ENCODE measurements at places on chromosomes 4 and X.

- H3K27ac ChIP-seq, result no peak overlapping the region
- no peaks in the 10 kb centered on the region for H3K36me3 ChIP-seq
- DNase-seq, result no peak
- no peak overlapping the region for H3K4me3 ChIP-seq
Observed at GRCh38 chr4:52372747-52373146, 286.4 kb downstream of the USP46 start.

DNA sequence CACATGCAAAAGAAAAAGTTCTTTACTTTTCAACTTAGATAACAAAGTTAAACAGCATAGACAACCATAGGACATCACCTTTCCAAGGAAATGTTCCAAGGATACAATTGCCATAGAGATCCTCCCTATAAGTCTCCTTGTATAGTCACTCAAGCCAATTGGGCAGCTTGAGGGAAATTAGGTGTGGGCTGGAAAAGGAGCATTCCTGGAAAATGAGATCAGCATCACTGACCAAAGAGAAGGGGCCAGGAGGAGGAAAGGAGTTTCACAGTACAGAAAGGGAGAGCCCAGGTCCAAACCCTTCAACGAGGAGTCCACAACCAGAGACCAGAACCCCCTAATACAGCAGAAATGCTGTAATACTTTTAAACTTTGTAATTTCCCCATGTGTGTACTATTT lies 91.5 kb upstream of the PPARGC1A start:
- no peaks in the 10 kb centered on the region for H3K36me3 ChIP-seq
- no peaks in the 10 kb centered on the region for H3K4me1 ChIP-seq
- H3K27ac ChIP-seq, result no peak overlapping the region

DNA sequence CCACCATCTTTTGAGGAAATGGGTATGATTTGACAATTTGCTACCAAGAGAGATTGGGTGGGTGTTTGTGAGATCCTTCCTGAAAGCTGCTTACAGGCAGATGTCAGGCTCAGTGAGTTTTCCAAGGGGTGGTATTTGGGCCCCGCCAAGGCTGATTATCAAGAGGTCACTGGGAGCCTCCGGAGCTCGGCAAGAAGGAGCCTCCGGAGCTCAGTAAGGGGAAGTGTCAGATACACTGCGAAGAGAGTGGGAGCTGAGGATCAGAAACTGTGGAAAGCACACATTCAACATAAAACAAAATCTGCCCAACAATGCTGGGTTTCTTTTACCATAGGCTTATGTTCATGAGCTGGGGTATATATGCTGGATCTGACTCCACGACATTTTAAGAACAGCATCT lies 714 bp downstream of the RTL3 start:
- H3K27ac ChIP-seq, result no peak overlapping the region
- DNase-seq, result no peak
- H3K4me1 ChIP-seq, result no peaks in the 10 kb centered on the region
- no peaks in the 10 kb centered on the region for H3K27me3 ChIP-seq

DNA sequence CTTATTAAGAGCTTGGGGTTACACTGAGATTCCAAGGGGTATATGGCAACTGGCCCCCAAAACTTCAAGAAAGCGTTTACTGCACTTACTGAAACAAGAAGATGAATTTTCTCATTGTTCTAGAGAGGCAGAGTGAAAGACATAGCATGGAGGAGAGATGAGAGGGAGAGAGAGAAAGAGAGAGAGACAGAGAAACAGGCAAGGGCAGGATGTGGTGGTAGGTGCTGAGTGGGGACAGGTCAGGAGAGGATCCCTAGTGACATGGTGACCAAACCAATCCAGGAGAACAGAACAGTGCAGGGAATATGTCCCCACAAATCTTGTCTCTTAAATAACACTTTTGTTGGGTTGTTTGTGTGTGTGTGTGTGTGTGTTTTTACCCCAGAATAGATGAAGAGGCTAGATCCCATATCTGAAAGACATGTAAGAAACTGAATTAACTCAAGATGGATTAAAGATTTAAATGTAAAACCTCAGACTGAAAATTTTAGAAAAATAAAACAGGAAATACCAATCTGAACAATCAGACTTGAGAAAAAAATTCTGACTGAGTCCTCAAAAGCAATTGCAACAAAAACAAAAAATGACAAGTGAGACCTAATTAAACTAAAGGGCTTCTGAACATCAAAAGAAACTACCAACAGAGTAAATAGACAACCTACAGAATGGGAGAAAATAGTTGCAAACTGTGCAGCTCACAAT lies 202.2 kb downstream of the QDPR start:
- H3K27ac ChIP-seq, result no peak overlapping the region
- H3K27me3 ChIP-seq, result no peaks in the 10 kb centered on the region
- H3K36me3 ChIP-seq, result no peaks in the 10 kb centered on the region
- peaks cover 11% of the 10 kb centered on the region for H3K4me1 ChIP-seq
- no peak for DNase-seq

- H3K27me3 ChIP-seq, result no peaks in the 10 kb centered on the region
- no peaks in the 10 kb centered on the region for H3K4me1 ChIP-seq
- no peak within 1 kb of the TSS for H3K27ac ChIP-seq
- H3K36me3 ChIP-seq, result no peaks in the 10 kb centered on the region
- no peak for DNase-seq
Observed at GRCh38 chrX:153401133-153401764, at the start of gene PNMA6E. TSS of gene PNMA6E (minus strand) at chrX:153401350. CDS start at chrX:153398849, 2,501 bp downstream.

DNA sequence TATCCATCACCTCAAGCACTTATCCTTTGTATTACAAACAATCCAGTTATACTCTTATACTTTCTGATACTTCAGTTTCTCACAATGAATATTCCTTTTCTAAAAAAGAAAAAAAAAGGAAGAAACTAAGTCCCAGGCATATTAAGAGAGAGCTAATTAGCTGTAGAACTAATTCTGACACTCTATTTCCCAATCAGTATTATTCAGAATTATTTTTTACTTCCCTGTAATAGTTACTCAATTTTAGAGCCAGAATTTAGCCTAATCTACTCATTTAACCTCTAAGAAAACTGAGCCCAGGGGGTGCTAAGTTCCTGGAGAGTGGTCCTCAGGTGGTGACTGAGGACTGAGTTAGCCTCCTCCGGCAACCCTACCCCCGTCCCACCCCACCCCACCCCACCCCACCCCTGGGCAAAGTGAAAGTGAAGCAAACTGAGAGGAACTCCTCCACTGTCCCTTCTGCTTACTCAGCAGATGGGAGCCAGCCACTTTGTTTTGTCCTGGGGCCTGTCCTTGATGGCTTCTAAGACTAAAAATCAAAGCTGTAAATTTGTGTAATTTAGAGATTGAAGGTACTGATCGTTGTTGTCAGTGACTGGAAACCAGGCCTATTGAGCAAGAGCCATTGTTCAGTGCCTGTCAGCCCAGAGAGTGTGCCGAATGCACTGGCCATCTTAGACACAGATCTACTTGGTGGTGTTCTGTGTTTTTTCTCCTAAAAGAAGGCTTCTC lies 162.1 kb downstream of the CBR4 start:
- peak overlapping the region; percentile 94 for H3K27ac ChIP-seq
- peak overlapping the region; percentile 49 for H3K4me3 ChIP-seq
- H3K36me3 ChIP-seq, result peaks cover 1% of the 10 kb centered on the region
- DNase-seq, result no peak

- DNase-seq, result no peak
- no peak overlapping the region for H3K27ac ChIP-seq
- no peaks in the 10 kb centered on the region for H3K27me3 ChIP-seq
- H3K4me3 ChIP-seq, result no peak overlapping the region
- H3K36me3 ChIP-seq, result no peaks in the 10 kb centered on the region
Observed at GRCh38 chr4:26051240-26051639, 137.2 kb downstream of the SMIM20 start.

GRCh38 chr4:101418055-101418454 lies 70.7 kb upstream of the PPP3CA start:
- DNase-seq, result no peak
- no peak overlapping the region for H3K27ac ChIP-seq
- H3K36me3 ChIP-seq, result no peaks in the 10 kb centered on the region
- H3K4me3 ChIP-seq, result no peak overlapping the region

DNA sequence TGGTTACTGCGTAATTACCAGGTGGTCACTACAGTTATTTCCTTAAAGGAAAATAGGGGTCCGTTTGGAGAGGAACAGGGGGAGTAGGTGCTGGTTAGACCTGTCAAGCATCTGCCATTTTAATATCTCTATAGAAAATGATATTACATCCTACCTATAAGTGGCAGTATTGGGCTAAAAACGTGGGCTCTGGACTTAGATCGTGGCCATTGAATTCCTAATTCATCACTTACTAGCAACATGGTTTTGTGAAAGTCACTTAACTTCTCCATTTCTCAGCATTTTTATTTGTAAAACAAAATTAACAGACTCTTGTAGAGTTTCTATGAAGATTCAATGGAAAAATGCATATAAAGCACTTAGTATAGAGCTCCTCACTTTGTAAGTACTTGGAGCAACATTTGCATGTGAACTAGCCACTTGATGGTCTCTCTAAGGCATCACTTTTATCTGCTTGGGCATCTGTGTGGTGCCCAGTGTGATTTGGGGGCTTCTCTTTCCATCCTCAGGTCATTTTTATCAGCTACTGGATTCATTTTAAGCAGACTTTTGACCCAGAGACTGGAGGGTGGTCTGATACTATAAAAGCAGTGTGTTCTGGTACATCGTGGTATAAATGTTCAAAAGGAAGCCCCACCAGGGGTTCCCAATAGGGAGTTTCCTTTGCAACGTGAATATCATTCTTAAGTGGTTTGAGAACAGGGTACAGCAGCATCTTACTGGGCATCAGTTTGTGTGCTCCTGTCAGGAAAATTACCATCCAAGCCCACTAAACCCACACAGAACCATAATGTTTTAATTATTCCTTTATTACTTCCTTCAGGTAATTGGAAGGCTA lies 42.7 kb upstream of the RASSF6 start:
- no peak overlapping the region for H3K4me3 ChIP-seq
- no peak for DNase-seq
- H3K27ac ChIP-seq, result no peak overlapping the region
- H3K4me1 ChIP-seq, result no peaks in the 10 kb centered on the region
- H3K36me3 ChIP-seq, result no peaks in the 10 kb centered on the region
- no peaks in the 10 kb centered on the region for H3K27me3 ChIP-seq

GRCh38 chr4:72954811-72955210 lies 114.7 kb downstream of the COX18 start:
- no peaks in the 10 kb centered on the region for H3K27me3 ChIP-seq
- no peak overlapping the region for H3K27ac ChIP-seq
- H3K4me1 ChIP-seq, result peaks cover 10% of the 10 kb centered on the region
- no peaks in the 10 kb centered on the region for H3K36me3 ChIP-seq

GRCh38 chr4:85734424-85734831 lies 259.5 kb downstream of the ARHGAP24 start:
- H3K27me3 ChIP-seq, result no peaks in the 10 kb centered on the region
- H3K36me3 ChIP-seq, result no peaks in the 10 kb centered on the region

- peaks cover 19% of the 10 kb centered on the region for H3K4me1 ChIP-seq
- H3K4me3 ChIP-seq, result no peak overlapping the region
- H3K36me3 ChIP-seq, result peaks cover 5% of the 10 kb centered on the region
- no peak for DNase-seq
Observed at GRCh38 chrX:153800177-153800722, 5.8 kb downstream of the SSR4 start.

DNA sequence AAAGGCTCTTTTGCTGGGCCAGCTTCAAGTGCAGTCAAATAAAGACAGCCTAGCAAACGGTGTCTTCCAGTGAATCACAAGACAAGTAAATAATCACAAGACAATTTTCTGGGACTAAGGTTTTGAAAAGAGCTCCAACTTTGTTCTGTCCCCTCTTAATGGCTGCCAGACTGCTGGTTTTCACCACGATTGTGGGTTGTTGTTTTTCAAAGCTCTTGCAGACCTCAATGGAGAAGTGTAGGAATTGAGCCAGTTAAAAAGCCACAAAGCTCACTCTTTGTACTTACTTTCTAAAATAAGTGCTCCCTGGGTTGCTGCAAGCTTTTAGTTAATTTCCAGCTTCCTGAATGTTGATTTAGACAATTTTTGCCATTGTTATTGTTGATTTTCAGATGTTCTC lies 405.8 kb upstream of the HTR2C start:
- no peak overlapping the region for H3K4me3 ChIP-seq
- no peak for DNase-seq
- no peaks in the 10 kb centered on the region for H3K4me1 ChIP-seq
- no peaks in the 10 kb centered on the region for H3K27me3 ChIP-seq
- H3K27ac ChIP-seq, result no peak overlapping the region

DNA sequence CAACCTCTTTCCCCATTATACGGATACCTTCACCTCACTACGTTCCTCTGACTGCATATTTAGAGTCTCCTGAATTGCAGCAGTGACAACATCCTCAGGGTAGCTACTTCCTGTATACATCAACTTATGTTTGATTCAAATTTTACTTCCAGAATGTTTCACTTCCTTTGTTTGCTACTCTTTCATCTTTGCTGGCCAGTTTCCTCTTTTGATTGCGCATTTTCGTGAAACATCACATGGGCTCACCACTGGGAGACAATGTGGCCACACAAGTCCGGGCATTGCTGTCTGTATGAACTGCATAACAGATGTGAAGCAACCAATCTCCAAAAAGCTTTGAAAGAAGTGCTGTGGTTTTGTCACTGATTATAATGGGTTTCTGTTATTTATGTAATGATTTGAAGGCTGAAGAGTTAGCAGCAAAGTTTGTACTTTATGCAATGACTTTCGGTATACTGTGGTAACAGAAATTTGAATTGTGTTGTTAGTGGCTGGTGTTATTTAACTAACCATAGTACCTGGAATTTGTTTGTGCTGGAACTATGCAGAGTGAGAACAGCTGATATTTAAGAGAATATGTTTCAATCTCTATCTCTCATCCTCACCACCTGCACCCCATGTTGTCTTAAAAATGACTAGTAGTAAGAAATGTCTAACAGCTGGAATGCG lies 7.4 kb downstream of the SNCA start:
- H3K27me3 ChIP-seq, result no peaks in the 10 kb centered on the region
- H3K36me3 ChIP-seq, result no peaks in the 10 kb centered on the region
- no peak overlapping the region for H3K4me3 ChIP-seq
- no peak overlapping the region for H3K27ac ChIP-seq
- H3K4me1 ChIP-seq, result no peaks in the 10 kb centered on the region
- no peak for DNase-seq

- H3K27ac ChIP-seq, result no peak overlapping the region
- H3K4me1 ChIP-seq, result no peaks in the 10 kb centered on the region
- no peaks in the 10 kb centered on the region for H3K36me3 ChIP-seq
- DNase-seq, result no peak
- no peak overlapping the region for H3K4me3 ChIP-seq
Observed at GRCh38 chr4:168535689-168536088, 38.8 kb downstream of the PALLD start.

- H3K27ac ChIP-seq, result no peak overlapping the region
- no peaks in the 10 kb centered on the region for H3K36me3 ChIP-seq
- H3K4me3 ChIP-seq, result no peak overlapping the region
- H3K27me3 ChIP-seq, result no peaks in the 10 kb centered on the region
- no peaks in the 10 kb centered on the region for H3K4me1 ChIP-seq
Observed at GRCh38 chr4:27717431-27717755, 856.8 kb downstream of the STIM2 start.

DNA sequence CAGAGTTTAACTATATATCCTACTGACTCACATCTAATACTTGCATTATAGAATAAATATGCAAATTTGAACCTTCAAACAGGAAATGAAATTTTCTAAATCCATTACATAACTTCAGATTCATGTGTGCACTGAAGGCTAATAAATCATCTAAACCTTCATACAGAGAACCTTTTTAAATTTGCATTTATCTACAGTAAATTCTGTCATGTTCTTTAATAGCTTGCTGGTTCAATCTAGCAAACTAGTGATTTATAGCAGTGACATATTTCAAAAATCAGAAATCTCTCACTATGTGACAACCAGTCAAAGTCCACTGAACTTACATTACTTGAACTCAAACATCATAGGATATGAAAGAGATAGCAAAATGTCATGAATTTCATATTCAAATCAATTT lies 65.1 kb downstream of the LRBA start:
- no peak overlapping the region for H3K4me3 ChIP-seq
- H3K27ac ChIP-seq, result no peak overlapping the region
- no peaks in the 10 kb centered on the region for H3K27me3 ChIP-seq
- DNase-seq, result no peak
- no peaks in the 10 kb centered on the region for H3K36me3 ChIP-seq
- peaks cover 8% of the 10 kb centered on the region for H3K4me1 ChIP-seq

All from thoracic aorta (tissue), 2 donors.